Activated T-helper 1 cell treated with anti-CD3 and anti-CD28 coated beads, Interleukin-12 subunit alpha, Interleukin-12 subunit beta, Interleukin-2, Interleukin-4 antibody, amounts not matched to agents 30 ng/mL and 10 ng/mL and 1 ng/mL, durations not matched to agents 14 hours and 24 hours and 36 hours (primary cell): ENCODE measurements at places on chromosomes 12 and 14. TPM values are rescaled to one million over a fixed set of nuclear protein-coding genes. Genes with fewer than 3 reads are reported as not detected.

ETV6 gene
- total RNA-seq, result 117 and 131 TPM in 2 replicates

TMEM263 gene
- 25.5 and 25.9 TPM in 2 replicates for total RNA-seq

SIX1 gene
- 0.39 and 0.41 TPM in 2 replicates for total RNA-seq

PGAM5 gene
- total RNA-seq, result 107 and 111 TPM in 2 replicates

JPH4 gene
- total RNA-seq, result 0.05 TPM in 1 of 2 replicates, not detected in the other

NXPH4 gene
- total RNA-seq, result 0.36 and 0.49 TPM in 2 replicates
